Cardiac muscle cell (in vitro differentiated cells and primary cell): ENCODE measurements at places on chromosomes 7 and 10. TPM values are rescaled to one million over a fixed set of nuclear protein-coding genes. Genes with fewer than 3 reads are reported as not detected.

ITIH2 gene
- not detected in 2 replicates for total RNA-seq

CC2D2B gene
- 0.07 and 0.15 TPM in 2 replicates for total RNA-seq

NPSR1 gene
- total RNA-seq, result not detected in 2 replicates

WNT16 gene
- not detected in 2 replicates for total RNA-seq

NYAP1 gene
- 9.0 and 13.0 TPM in 2 replicates for total RNA-seq

ZNF853 gene
- total RNA-seq, result 31.3 and 32.2 TPM in 2 replicates

GIMAP7 gene
- total RNA-seq, result not detected in 2 replicates

HHEX gene
- 0.32 and 0.89 TPM in 2 replicates for total RNA-seq

LRRC61 gene
- total RNA-seq, result 34.0 and 34.5 TPM in 2 replicates

CLRN3 gene
- not detected in 2 replicates for total RNA-seq

SCART1 gene
- total RNA-seq, result 0.74 and 5.6 TPM in 2 replicates

GPRIN2 gene
- 2.3 and 9.1 TPM in 2 replicates for total RNA-seq

PRR15 gene
- 4.9 and 8.9 TPM in 2 replicates for total RNA-seq

ENO4 gene
- total RNA-seq, result 0.35 and 0.66 TPM in 2 replicates

THNSL1 gene
- 3.9 and 4.5 TPM in 2 replicates for total RNA-seq

FZD8 gene
- total RNA-seq, result 41.5 and 58.4 TPM in 2 replicates

PPP3CB gene
- 22.6 and 45.2 TPM in 2 replicates for total RNA-seq

SNCG gene
- 3.0 and 7.9 TPM in 2 replicates for total RNA-seq
